ENCODE measurements at places on chromosomes 5 and 9.

- DNase-seq, result no peak
Measured at GRCh38 chr5:39176759-39177630, 42.4 kb downstream of the FYB1 start.

DNA sequence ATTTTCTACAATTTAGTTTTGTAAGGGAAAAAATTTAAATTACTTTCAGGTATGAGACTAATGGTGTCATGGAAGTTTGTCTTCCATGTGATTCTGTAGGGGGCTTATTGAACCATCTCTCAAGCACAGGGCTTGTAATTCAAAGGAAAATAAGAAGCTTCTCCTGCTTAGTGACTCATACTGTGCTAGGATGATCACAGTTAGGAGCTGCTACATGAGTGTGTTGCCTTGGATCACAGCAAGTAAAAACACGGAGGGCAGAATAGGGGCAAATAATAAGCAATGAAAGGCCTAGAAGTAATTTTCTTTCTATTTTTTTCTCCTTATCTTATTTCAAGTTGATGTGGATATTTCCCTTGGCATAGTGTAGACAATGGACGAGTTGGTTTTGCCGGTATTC, 28.9 kb downstream of the TMEM167A start:
- no peak for DNase-seq

DNA sequence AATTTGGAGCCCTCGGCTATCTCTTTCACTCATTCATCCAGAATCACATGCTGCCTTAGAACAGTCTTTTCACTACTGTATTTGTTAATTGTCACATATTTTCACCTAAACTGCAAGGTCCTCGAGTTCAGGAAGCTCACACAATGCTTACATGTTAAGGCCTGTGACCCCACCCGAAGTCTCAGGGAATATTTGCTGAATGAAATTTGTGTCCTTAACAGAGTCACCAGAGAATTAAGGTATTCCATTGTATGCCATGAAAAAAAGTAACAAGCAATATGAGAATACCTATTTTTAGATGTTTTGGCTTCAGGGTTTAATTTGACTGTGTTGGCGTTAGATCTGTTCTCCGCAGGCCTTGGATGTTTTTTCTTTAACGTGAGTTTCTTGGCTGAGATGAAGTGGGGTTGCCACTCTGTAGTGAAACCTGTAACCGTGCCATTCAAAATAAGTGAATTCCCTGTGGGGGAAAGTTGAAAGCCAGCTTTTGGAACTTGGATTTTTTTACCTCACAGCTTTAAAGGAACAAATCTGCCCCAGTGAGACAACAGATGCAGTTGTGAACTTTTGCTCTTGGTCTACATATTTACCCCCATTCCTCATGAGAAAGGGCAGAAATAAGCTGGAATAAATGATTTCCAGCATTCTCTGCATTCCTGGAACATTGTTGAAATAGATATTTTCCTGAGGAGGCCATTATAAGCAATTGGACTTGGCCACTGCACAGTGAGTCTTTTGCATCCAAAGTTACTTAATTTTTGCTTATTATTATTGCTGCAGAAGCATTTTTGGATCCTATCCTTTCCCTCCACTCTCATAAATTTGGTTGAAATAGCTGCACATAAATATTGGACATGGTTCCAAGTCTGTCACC, 35.9 kb upstream of the FBP1 start:
- DNase-seq, result no peak

- DNase-seq, result no peak
Measured at GRCh38 chr9:117744856-117745389, 40.7 kb downstream of the TLR4 start.

DNA sequence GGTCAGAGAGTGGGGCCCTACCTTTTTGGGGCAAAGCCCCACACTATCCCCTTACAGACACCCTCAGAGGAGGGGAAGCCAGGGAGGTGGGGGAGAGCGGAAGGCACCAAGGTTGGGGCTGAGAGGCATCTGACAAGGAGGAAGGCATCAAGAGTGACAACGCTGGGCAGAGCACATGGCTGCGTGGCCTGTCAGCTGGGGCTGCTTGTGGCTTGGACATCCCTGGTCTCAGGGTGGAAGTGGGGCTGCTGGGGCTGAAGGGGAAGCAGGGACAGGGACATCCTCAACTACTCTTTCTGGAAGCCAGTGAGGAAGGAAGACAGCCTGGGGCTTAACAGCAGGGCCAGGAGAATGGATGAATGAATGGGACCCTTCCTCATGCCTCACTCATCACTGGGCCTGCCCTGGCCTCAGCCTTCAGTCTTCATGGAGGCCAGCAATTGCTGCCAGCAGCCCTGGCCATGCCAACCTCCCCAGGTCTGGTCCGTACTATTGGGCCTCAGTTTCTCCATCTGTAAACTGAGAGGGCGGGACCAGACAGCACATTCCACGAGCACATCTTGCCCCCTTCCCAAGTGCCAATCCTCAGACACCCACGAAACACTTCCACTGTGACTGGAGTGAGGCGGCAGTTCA, 993 bp upstream of the RALGDS start:
- no peak for DNase-seq

- no peak for DNase-seq
Measured at GRCh38 chr9:13962006-13962405, 351.9 kb downstream of the NFIB start.

DNA sequence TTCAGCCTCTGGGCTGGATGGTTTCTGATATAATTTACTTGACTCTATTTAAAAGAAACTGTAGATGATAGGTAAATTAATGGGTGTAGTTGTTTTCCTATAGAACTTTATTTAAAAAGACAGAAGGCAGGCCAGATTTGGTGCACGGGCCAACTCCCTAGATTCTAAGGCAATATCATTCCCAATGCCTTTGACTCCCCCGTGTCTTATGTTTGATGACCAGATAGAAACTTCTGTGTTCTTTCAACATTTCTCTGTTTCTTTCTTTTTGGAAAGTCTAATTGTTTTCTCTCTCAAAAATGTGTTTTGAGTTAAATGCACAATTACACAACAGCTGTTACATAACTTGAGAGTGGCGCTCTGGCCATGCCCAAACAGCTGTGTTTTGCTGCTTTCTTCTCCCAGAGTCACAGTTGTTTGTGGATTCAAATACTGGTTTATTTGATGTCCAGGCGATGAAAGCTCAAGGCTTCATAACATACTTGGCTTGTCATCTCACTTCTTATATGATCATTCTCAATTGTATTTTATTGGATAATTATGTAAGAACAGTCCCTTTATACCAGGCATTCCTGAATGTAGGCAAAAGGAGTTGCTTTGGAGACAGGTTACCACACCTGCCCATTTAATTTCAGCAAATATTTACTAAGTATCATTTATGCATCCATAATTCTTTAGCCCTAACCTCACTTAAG, 1.7 kb upstream of the ALDH1A1 start:
- no peak for DNase-seq

DNA sequence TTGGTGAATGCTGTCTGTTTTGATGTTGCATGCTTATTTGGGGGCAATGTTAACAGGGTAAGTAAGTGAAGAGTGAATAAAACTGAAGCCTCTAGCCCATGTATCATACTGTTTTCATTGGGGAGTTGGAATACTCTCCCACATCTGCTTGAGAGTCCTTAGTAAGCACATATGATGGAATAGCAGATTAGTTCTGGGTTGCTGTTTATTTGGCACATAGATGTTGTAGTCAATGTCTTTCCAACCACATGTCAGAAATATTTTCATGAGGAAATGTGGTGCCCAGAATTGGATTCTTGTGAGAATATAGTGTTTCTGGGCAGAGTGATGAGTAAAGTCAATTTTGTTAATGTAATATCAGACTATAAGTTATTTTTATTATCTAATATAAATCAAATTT, 611.7 kb upstream of the FTMT start:
- no peak for DNase-seq

DNA sequence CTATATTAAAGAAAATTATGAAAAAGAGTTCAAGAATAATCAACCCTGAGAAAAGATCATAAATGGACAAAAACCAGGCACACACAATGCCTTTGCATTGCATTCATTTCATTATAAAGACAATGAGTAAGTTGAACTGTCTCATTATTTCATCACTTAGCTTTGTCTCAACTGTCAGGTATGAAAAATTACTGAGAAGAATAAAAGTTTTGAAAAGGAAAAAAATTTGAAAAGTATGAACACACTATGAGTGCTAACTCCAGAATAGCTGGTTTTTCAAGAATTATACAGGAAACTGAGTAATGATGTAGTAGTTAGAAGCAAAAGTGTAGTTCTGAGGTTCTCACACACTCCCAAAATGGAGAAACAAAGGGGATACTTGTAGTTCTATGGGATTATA, 16.3 kb upstream of the ANXA1 start:
- DNase-seq, result no peak

DNA sequence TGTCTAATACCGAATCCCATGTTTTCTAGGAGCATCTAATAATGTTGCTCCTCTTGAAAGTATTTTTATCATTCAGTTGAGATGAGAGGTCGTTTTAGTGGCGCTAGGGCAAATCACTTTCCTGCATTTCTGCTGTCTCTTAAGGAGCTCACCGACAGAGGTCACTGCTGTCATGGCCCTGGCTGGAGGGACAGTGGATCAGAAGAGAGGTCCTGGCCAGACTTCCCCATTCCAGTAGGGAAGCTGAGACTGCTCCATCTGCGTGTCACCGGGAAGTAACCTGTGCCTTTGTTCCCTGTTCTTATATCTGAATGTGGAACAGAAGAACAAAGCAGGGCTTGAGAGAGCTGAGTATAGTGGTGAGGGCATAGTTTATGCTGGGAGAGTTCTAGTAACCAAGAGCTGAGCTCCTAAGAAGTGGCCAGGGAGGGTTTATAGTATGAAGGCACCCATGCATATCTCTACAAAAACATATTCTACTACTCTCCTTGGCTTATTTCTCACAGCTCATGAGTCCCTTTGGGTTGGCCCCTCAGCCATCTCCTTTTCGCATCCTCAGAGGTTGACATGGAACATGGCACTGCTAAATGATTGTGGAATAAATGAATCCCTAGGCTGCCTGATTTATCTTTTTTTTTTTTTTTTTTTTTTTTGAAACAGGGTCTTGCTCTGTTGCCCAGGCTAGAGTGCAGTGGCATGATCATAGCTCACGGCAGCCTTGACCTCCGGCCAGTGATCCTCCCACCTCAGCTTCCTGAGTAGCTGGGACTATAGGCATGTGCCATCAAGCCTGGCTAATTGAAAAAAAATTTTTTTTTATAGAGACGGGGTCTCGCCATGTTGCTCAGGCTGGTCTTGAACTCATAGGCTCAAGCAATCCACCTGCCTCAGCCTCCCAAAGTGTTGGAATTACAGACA, 27.2 kb downstream of the ATP6V0E1 start:
- no peak for DNase-seq

DNA sequence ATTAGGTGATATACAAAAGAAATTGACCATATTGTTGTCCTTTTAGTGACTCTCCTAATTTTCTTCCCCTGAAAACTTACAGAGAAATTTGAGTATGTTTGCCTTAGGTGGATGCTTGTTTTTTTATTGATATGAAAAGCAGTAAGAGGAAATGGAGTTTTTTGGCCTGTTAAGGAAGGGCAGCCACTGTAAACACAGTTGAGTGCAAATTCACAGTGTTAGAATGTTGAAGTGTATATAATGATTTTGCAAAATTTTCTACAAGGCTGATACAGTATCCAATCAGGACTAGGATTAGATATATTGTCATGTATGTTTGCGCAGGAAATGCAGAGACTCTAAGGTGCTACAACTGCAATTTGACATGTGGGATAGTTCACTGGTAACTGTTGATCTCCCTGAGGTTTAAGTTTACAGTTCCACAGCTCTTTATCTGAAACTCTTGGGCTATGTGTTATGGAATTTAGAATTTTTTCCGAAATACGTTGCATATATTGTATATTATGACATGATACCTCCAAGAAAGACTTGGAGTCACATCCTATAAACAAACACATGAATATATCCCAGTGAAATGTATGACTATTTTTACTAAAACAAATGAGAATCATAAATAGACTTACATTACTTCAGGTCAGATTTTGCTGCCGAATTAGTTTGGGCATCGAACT, 62.5 kb downstream of the FXN start:
- no peak for DNase-seq

DNA sequence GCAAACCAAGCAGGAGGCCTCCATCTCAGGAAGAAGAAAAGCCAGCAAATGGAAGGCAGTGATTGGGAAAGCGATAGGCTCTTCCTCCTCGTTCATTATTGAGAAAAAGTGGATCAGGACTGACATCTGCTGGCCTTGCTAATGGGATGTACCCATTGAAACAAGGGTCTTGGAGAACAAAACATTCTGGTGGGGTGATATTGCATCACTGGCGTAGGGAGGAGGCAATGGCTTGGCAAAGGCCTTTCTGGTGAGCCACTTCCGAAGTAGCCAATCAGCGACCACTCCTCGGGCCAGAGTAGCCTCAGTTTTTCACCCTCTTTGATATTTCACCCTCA, 86.7 kb upstream of the NFIB start:
- no peak for DNase-seq

DNA sequence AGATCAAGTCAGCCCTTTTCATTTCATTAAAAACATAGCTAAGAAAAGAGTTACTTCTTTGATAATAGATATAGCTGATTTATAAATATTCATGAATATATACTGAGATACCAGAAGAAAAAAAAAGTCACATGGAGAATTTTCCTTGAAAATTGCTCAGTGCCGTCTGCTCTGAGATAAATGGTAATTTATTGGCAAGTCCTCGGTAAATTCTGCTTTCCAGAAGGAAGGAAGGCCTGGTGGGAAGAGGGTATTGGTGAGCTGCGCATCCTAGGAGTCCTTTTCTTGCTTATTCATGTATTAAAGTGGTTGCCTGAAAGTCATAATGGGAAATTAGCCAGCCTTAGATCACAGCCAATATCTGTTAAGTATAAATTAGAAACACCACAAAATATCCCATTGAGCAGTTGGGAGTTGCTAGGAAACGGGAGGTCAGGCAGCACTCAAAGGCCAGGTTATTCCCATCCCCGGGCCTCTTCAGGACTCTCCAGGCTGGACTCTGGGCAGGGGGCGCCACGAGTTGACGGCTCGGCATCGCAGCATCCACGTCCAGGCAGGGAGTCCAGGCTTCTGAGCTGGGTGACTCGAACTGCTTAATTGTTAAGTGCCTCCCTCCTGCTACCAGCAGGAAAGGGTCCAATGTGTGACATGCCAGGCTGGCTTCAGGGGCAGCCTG, 116.7 kb upstream of the RETREG1 start:
- DNase-seq, result no peak

- DNase-seq, result no peak
Measured at GRCh38 chr5:80864706-80865435, 95.3 kb upstream of the RASGRF2 start.

- no peak for DNase-seq
Measured at GRCh38 chr5:138978080-138978479, 102.9 kb upstream of the LRRTM2 start.

DNA sequence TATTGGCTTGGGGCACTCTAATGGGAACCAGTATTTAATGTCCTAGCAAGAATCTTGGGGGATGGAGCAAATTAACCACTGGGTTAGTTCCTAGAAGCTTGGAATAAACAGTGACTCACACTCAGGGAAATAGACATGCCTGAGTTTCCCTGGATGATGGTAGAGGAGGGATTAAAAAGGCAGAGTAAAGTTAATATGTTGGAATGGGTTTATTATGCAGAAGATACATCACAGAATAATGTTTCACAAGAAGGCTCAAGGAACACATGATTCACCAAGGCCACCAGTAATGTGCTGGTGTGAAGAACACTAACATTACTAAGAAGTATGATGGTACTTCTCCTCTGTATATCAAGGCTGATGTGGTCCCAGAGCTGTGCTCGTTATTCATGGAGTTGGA, 752.9 kb upstream of the SEMA6A start:
- DNase-seq, result no peak
